ENCODE measurements at places on chromosomes 4 and X.
A peak's percentile ranks its signal among the peaks of the same experiment; 100 is the strongest.

GRCh38 chr4:164070625-164071024, 576.1 kb downstream of the TMA16 start:
- no peak for DNase-seq

- no peak for DNase-seq
Measured at GRCh38 chrX:125289920-125290319, 29.8 kb upstream of the TEX13C start.

DNA sequence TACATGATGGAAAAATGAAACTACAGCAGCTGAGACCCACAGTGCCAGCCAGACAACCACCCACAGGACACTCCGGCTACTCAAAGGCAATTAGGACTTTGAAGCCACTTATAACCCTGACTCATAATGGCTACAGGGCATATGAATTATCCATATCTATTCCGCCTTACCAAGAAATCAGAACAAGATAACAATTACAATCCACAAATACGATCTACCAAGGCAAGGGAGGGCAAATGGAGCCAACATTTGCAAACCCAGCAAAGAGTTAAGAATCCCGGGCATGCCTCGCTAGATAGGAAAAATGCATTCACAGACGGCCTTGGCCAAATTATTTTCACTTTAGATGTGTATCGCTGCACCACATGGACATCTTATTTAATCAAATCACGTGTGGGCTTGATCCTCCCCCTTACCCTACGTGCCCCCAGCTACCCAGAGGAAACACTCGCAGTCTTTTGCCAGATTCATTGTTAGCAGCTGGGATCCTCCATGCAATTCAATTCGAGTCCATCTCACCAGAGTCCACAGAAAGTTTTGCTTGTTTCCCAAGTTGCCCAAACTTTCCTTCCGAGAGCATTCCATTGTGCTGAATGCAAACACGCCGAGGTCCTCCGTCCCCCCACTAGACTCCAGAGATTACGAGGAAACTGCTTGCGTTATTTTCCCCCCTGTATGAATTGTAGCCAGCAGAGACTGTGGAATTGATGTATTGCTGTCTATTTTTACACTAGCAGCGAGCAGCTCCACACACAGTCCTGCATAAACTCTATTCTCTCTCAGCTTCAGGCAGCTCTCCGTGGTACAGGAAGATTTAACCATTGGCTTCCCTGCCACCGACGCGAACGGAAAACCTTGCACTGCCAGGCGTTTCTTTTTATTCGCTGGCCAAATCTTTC, 1.2 kb downstream of the PPARGC1A start:
- peak; percentile 9 for DNase-seq

DNA sequence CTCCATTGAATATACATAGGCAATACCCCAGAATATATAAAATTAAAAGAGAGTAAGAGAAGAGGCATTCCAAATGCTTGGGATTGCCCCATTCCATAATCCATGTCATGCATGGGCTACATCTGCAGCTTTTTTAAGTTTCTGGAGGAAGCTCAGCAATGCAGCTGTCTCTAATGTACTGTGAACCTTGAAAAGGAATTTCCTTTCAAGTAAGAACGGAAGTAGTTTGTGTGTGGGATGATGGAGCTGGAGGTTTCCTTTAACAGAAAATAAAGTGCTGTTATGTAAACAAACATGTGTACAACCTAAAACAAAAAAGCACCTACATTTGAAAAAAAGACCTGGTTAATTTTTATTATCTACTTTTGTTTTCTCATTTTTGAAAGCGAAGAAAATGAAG, 303.5 kb downstream of the BMPR1B start:
- no peak for DNase-seq

DNA sequence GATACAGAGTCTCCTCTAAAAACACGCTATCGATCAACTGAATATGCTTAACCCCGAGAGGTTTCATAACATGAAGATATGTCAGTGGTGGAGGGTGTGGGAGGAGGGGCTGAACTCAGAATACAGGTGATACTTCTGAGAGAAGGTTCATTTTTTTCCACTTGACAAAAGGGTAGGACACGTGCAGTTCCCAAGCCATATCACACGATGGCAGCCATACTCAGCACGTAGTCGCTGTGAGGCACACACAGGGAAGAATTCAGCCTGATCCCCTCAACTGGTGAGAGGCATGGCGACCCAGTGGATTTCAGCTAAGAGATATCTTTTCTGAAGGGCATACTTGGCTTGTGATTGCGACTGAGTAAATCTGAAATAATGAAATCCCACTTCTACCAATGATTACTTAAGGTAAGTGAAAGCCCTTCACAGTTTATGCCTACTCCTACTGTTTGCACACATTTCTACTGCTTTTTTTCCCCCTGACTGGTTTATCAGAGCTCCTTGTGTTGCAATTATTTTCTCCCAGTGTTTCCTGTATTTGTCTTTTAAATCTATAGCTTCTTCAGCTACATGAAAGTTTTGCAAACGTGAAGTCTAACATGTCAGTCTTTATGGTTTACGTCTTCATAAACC, 133.1 kb downstream of the CORIN start:
- DNase-seq: no peak

- no peak for DNase-seq
Measured at GRCh38 chrX:10072786-10073568, 83.8 kb upstream of the CLCN4 start.

- DNase-seq: no peak
Measured at GRCh38 chrX:150565551-150565950, 2.9 kb upstream of the MTM1 start.

- DNase-seq: no peak
Measured at GRCh38 chr4:958314-958665, 15.1 kb downstream of the DGKQ start.

DNA sequence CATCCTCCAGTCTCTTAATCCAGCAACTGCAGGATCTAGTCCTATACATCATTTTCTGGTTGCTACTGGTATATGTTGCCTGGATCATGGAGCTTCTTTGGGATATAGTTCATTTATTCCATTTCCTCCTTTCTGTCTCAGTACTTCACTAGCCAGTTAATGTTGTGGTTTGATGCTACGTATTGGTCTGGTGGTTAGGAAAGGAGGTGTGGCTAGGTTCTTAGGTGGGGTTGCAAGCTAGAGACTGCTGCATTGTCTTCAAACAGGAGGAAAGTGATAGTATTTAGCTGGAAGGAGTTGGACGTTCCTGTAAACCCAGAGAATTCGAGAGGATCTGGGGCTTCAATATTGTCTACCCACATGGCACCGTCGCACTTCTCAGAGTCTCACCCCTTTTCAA, 129.5 kb downstream of the SNCA start:
- DNase-seq: no peak

Measured in HS-5 (cell line).